ENCODE measurements at places on chromosomes 2 and 18. TPM values are rescaled to one million over a fixed set of nuclear protein-coding genes. Genes with fewer than 3 reads are reported as not detected.

Gene TMEM214
- total RNA-seq: 80.4 TPM

DNA sequence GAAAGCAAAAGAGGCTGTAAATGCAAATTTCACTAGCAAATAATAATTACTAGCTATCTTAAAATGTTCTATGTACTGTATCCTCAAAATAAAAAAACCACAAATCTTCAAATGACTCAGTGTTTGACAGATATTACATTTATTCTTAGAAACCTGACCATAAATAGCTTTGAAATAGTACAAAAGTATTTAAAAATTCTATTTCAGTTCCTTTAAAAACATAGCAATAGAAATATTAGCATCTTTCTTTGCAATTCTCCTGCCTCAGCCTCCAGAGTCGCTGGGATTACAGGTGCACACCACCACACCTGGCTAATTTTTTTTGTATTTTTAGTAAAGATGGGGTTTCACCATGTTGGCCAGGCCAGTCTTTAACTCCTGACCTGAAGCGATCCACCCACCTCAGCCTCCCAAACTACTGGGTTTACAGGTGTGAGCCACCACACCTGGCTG is 50.6 kb downstream of the MSH6 start:
- DNase-seq: no peak

Gene HRH4
- 0.65 TPM for total RNA-seq

DNA sequence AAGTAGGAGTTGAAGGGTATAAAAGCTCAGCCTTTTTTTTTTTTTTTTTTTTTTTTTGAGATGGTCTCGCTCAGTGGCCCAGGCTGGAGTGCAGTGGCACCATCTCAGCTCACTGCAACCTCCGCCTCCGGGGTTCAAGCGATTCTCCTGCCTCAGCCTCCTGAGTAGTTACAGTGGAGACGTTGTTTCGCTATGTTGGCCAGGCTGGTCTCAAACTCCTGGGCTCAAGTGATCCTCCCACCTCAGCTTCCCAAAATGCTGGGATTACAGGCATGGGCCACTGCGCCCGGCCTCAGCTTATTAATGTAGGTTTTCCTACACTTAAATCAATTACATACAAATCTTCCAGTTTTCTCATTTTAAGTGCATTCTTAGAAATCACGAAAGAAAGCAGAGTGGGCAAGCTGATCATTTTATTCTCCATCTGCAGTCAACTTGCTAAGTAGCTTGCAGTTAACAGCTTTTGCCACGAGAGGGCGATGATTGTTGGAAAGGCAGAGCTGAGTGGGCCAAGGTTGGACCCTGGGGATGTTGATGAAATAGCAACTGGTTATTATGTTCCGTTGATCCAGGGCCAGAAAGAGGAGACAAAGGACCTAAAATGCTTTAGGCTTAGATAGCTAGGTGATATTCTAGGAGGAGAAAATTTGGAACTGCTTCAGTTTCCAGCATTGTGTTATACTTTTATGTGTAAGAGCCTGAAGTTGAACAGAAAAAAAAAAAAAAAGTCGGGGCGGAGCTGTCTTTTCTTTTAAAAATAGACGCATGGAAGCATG is 234.4 kb upstream of the EPAS1 start:
- peak; percentile 79 for DNase-seq

GRCh38 chr18:9826685-9827084 is 59.1 kb upstream of the TXNDC2 start:
- no peak for DNase-seq

GRCh38 chr2:74053959-74054715 is 69.4 kb downstream of the TET3 start:
- DNase-seq: no peak

Gene CLEC4F
- not detected for total RNA-seq

DNA sequence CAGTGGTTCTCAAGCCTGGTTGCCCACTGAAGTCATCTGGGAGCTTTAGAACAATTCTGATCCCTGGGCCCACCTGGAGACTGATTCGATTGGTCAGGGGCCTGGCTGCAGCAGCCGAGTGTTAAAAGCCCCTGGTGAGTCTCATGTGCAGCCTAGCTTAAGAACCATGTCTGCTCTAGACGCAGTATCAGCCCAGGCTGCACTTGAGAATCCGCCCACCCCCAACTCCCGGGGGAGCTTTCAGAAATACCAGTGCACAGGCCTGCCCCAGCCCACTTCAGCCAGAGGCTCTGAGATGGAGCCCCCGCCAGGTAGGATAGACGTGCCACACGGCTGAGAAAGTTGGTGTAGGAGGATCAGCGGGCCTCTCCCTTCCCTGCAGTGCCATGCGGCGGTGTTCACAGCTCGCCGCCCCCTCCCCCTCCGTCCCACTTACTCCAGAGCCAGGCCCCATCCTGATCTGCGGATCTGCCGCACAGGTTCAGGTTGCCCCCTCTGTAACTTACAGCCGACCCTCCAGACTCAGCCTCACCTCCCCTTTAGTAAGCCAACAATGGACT is 209.0 kb upstream of the RAB12 start:
- DNase-seq: no peak

GRCh38 chr2:49032936-49033335 is 121.4 kb downstream of the FSHR start:
- no peak for DNase-seq

GRCh38 chr2:112918256-112918655 is 7.3 kb downstream of the IL37 start:
- no peak for DNase-seq

Gene UGT1A7
- total RNA-seq: not detected

DNA sequence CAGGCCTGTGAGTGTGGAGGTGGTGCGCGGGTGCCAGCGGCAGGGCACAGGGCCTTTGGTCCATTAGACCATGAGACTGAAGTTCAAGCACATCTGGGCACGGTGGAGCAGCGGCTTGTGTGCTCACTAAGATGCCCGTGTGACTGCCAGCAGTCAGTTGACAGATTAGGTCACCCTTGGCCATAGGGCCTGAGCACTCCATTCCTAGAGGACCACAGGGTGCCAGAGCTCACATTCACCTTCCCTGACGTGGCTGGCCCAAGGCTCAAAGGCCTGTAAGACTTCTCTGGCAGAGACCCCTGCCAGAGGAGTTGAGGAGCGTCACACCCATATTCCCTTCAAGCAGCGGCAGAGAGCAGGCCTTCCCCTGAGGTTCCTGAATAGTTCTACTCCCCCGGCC is 650 bp downstream of the LHCGR start:
- no peak for DNase-seq

Gene ACKR3
- 2.7 TPM for total RNA-seq

Gene SPATS2L
- total RNA-seq: 82.3 TPM

Gene HAAO
- 0.18 TPM for total RNA-seq

- peak; percentile 44 for DNase-seq
These were observed 711 bp downstream of the SFXN5 start for GRCh38 chr2:73070643-73071359.

DNA sequence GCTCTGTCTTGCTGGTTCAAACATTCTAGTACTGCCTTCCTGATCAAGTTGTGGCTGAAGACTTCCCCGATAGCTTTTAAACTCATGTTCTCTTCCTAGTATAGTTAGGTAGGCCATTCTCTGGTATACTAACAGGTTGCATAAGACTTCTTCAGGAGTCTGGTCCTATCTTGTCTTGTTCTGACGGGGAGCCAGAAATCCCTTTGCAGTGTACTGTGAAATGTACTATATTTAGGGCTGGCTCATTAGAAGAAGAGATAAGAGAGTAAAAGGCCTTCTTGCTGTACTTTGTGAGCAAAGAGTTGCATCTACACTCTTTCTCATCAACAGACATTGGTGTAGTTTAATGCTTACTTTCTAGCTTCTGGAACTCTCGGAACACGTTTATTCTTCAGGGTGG is 331.9 kb downstream of the NUP35 start:
- no peak for DNase-seq

DNA sequence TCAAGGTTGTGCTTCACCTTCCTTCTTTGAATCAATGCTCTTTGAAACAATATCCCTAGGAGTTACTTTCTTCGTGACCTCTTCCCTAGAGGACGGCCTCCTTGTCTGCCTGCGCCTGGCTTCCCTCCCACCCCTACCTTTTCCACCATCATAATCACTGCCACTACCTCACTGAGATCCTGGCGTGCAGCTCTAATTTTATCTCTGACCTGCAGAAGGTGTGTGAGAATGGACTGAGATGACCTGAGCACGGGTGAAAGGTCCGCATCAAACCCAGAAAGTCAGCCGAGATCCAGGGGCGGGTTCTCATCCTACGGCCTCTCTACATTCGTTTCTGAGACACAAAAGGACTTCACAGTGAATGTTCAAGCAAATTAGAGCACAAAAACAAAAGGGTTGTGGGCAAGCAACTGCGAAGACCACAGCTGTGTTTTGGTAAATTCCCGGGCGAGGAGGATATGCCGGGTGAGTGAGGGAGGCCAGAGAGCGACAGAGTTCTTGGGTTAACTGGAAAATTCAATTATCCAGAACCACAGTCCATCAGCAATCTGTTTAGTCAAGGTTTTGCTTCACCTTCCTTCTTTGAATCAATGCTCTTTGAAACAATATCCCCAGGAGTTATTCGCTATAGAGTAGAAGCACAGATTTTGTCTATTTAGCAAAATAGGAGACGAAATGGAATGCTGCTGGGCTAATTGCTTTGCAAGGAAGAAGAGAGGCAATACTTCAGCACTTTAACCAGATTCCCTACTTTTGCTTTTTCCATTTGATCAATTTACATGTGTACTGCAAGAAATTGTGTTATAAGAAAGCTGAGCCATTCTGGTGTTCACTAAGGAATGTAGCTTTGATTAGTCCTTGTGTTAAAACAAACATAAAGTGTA is 212.6 kb downstream of the ACKR3 start:
- DNase-seq: no peak

DNA sequence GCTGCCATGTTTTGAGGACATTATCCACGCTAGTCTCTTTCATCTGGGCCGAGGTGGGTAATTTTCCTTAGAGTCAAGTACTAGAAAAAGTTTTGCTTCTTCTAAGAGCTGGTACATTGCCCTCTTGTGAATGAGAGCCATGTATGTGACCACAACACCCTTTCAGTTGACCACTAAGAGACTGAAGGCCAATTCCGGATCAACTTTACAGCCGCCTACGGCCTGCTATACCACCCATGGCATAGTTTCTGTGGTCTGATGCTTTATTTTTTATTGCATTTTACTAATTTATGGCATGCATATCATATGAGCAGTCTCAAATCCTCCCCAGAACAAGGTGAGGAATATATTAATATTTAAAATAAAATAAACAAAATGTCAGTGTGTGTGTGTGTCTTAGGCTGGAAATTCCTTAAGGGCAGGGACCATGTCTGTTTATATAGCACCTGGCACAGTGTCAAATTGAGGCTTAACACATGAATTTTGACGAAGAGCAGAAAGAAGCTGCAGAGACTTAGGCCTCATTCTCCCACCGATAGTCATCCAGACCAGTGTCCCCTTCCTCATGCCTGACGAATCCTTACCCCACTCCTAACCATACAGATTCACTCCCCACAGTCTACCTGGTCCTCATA is 35.4 kb downstream of the PSD4 start:
- DNase-seq: no peak

GRCh38 chr2:240968731-240969624 is 29.4 kb upstream of the SNED1 start:
- no peak for DNase-seq

DNA sequence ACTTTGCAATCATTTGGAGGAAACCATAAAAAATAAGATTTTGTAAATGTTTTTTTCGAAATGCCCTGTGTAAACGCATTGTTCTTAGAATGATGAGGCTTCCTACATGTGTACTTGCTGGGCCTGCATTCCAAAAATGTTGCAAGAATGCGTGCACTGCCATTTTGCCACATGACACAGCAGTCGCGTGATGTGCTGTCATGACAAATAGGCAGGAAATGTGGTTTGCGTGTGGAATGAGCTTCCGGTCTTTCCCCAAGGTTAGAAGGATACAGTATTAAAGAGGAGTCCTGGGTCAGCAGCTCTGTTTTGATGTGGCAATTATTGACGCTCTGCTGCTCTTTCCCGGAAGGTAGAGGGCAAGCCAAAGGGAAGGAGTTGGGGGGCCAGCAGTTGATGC is 18.1 kb upstream of the SERPINB2 start:
- DNase-seq: no peak

GRCh38 chr2:64405581-64406406 is 48.2 kb upstream of the LGALSL start:
- DNase-seq: no peak

DNA sequence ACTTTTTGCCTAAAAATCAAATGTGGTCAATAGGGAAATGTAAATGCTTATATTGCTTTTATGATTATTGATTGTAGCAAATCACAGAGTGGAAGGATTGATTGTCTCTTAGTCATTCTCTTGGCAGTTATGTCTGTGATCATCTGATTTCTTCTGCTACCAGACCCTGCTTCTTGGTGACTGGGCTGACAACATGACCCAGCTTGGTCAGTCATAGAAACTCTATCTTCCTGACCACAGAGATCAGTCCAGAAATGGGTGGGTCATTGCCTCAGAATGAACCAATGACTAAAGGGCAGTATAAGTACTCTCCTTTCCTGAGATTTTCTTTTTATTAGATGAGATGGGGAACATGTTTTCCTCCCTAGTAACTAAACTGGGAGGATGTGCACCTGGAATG is 87.6 kb downstream of the MAIP1 start:
- DNase-seq: no peak

DNA sequence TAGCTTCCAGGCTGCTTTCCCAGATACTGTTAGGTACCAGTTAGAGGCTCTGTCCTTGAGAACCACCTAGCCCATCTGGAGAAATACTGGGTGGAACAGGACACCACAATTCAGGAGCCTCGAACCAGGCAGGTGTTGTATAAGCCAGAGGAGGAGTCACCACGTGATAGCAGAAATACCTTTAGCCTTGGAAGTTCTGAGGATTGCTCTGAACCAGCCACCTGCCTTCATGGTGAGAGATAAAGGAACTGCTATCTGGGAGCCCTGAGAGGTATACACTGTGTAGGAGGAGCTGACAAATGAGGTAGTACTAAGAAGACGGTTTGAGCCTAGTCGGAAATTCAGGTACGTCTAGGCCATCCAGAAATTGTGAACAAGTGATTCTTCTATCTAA is 7.6 kb upstream of the GPBAR1 start:
- DNase-seq: no peak

Gene PDE1A
- total RNA-seq: not detected

Gene SERPINB7
- total RNA-seq: not detected

GRCh38 chr2:159226608-159227385 is 59.7 kb downstream of the WDSUB1 start:
- DNase-seq: no peak

DNA sequence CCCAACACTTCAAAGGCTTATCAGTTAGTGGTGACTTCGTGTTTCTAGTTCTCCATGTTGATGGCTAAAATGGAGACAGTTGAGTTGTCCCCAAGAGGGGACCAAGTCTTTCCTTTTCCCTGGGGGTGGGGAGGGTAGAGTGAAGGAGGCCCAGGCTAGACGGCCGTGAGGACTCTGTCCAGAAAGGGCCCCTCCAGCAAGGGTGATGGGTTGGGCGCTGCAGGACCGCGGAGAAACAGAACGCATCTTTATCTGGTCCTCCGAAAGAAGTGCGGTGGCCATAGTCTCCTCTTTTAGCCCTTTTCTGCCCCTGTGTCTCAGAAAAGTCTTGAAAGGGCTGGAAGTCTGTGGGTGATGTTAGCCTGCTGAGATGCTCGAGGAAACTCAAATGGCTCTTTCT is 153.2 kb downstream of the GLI2 start:
- DNase-seq: no peak
